Bone marrow (tissue), 2 donors: ENCODE measurements at places on chromosomes 16 and 17.

DNA sequence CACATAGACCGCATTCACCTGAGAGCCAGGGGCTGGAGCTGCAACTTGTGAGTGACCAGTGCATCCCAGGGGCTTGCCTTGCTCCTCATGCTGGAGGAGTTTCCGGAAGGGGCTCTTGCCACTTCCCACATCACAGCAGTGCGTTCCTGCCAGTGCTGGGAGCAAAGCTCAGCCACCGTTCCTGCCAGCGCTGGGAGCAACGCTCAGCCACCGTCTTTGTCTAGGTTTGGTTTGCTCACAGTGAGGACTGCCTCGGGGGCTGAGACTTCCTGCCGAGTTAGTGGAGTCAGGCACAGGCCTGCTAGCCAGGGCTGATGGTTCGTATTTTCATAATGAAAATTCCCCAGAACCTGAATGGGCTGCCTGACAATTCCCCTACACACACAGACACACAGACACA, 5.4 kb upstream of the CHRNE start:
- no peak for DNase-seq

DNA sequence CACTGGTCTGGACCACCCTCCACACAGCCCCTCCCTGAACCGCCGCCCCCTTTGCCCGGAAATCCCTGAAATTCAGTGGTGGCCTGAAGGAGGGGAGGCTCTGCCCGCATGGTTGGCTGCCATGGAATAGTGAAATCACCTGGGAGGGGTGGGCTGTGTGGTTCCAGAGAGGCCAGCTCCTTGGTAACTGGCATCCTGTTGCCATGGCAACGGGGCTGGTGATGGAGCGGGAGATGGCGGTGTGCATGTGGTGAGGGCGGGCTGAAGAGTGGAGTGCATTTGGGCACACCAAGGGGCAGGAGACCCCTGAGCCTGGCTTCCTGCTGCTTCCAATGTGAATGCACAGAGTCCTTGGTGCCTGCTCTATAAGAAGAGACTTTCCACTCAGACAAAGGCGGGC, 2.4 kb downstream of the EFNB3 start:
- DNase-seq, result no peak

DNA sequence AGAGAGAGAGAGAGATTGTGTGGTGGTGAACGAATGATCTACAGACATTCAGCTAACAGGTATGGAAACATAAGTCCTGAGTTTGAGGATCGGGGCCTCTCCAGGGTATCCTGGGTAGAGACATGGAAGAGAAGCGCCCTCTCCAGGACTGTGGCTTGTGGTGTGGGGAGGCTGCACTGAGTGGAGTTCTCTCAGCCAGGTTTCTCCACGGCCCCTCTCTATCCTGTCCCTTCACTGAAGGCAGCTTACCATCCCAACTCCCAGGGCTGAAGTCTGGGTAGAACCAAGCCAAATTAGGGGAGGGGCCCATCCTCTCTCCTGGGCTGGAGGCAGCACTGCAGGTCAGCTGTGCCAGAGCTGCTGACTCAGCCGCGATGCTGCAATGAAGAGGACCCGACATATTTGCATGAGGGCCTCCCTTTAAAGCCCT, 6.2 kb downstream of the C1QL1 start:
- DNase-seq, result no peak

DNA sequence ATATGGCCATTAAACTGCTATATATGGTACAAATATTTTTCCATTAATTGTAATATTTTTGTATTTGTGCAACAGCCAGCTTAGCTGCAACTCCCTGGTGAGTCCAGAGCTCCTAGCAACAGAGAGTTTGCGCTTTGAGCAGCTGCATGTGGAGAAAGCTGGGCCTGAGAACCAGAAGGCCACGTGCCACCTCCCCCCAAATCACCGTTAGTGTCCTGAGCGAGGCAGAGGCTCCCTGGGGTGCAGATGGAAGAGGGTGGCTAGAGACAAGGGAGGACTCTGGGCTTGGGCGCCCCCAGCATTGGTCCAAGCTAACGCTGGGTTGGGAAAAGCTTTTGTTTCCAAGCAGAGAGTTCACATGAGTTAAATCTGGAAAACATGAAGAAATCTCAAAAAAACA, 41.6 kb downstream of the HSBP1 start:
- no peak for DNase-seq

DNA sequence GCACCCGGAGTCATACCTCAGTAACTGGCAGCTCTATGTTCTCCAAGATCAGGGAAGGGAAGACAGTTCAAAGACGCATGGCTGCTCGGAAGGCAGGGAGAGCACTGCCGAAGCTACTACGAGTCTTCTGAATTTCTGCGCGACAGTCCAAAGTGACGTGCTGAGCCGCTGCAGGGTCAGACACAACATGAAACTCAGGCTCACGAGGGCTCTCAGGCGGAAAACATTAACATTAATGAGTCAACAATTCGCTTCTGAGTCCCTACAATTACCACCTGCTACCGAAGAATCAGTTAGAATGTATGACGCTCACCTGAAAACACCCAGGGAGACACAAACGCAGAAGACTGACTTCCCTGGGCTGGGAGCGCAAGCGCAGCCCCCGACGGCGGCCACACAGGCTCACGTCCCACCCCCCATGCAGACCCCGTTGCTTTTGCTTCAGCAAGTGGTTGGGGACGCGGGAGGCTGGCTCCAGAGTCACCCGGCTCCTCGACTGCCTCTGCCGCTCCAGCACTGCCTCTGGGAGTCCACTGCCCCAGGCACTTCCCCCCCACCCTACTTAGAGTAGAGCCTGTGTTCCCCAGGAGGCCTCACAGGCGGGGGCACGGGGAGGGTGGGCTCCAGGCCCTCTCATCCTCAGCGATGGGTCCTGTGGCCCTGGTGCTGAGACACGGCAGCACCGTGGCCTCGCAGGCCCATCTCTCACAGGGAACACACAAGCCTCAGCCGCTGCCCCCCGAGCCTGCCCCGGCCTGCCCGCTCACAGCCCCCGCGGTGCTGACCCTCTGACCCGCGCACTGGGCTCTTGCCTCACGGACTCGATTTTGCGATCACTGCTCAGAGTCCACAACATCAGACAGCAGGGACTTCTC, 38.9 kb downstream of the LMF1 start:
- no peak for DNase-seq

GRCh38 chr16:19765860-19766553, 47.9 kb downstream of the IQCK start:
- no peak for DNase-seq

GRCh38 chr16:89829630-89830437, 1.6 kb downstream of the SPIRE2 start:
- no peak for DNase-seq

DNA sequence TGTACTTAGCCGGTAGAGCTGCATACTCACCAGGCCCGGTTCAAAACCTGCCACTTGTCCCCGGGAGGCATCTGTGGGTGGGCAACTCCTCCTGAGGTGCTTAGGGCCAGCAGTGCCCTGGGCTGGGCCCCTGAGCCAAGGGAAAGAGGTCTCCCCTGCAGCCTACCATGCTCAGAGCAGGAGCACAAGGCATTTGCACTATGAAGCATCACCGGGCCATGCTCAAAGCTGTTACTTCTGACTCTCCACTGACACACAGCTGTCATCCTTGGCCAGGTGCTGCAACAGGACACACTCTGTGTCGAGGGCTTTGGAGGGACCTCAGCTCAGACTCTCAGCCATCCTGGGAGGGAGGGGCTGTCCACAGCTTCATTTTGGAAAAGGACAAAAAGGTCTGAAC, 37.2 kb downstream of the SLC38A8 start:
- no peak for DNase-seq

- DNase-seq, result no peak
These were observed 18.6 kb downstream of the COG7 start for GRCh38 chr16:23434380-23434779.

DNA sequence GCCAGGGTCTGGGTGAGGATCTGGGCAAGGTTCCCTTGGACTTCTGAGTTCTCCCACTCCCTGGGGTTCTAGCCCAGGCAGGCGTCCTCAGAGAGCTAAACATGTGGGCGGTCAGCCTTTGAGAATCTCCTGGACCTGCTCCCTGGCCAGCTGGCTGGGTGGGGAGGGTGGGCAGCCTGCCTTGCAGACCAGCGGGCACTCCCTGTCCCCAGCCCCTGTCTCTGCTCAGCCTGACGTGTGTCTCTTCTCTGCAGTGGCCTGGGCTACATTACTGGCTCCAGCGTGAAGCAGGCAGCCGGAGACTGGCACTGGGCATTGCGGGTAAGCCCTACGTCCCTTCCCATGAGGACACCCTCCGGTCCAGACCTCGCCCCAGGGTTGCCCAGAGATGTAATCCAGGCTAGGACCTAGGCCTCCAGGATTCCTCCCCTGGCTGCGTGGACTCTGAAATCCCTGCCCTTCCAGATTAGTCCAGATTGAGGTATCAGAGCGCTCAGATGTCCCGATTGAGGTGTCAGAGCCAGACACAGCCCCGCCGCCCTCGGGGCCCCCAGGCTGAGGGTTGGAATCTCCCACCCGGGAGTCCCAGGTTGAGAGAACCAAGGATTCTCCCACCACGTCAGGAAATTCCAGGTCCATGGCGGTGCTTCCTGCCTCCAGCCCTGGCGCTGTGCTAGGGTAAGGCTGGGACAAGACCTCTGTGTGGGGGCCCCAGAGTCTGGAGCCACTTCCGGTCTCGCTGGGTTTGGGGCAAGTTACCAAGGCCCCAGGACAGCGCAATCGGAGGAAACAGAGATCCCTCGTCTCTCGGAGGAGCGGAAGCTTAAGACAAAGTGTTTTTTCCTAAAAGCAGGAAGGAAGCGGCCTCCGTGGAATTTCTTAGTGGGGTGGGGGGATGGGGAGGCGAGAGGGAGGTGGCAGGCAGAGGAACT, 24.1 kb downstream of the MYBBP1A start:
- DNase-seq, result no peak

DNA sequence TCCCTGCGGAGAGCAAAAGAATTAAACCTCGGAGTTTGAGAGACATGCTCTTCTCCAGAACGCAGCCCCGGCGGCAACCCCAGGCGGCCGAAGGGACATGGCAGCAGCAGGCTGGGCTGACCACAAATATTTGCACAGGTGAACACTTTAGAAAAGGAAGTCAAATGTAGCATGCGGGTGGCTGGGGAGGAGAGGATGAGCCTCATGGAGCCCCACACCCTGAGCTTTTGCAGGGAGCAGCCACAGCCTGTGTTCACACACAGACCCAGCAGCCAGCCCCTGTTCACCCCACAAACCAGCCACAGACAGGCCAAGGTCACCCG, 17.8 kb downstream of the HS3ST6 start:
- no peak for DNase-seq

GRCh38 chr16:19242186-19242585, 43.3 kb upstream of the CLEC19A start:
- DNase-seq, result no peak

GRCh38 chr17:69500911-69501429, 86.5 kb downstream of the MAP2K6 start:
- DNase-seq, result no peak

DNA sequence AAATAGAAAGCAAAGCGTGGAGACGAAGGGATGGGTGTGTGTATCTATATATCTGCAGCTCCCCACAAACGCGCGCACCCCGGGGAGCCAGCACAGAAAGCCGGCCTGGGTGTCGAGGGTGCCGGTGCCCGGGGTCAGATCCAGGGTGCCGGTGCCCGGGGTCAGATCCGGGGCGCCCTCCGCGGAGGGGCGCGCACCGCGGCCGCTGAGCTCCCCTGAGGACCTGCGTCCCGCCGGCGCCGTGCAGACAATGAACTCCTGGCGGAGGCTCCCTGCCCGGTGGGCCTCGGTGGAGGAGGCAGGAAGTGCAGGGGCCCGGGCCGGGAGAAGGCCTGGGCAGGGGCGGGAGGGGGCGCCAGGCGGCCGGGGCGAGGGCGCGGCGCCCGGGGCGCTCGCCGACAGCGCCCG, 1.1 kb downstream of the ZNF423 start:
- no peak for DNase-seq

- no peak for DNase-seq
These were observed 325.9 kb downstream of the SOX9 start for GRCh38 chr17:72446525-72447250.

DNA sequence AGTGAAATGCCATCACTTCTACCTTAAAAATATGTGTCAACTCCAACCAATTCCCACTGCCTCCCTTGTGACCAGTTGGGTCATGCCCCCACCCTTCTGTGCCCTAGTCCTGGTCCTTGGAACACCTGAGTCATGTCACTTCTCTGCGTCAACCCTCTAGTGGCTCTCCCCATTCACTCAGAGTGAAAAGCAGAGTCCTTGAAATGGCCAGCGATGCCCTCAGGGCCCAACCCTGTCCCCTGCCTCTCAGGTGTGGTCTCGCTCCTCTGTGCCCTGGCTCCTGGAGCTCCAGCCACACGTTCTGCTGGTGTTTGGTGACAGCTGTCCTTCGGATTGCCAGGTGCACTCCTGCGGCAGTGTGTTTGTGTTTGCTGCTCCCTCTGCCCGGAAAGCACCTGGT, 89.2 kb downstream of the SPECC1 start:
- DNase-seq, result no peak

GRCh38 chr17:39224778-39225307, 902 bp downstream of the STAC2 start:
- no peak for DNase-seq

DNA sequence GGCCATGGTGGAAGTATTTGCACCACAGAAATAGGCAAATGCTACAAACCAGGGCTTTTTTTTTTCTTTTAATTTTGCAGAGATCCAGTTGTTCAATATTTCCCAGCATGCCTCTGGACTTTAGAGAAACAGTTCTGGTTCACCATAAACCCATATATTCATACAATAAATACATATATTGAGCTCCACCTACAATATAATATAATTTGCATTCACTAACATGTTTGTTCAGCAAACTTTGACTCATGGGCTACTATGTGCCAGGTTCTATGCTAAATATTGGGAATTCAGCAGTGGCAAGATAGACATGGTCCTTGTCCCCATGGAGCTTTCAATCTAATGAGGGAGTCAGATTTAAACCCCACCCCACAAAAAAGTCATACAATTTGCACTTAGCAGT, 3.2 kb downstream of the TMEM114 start:
- DNase-seq, result no peak
